Activated T-cell treated with anti-CD3 and anti-CD28 coated beads for 1 hour (primary cell): ENCODE measurements at places on chromosomes 12 and 14.

GRCh38 chr14:54086767-54087166 lies 130.1 kb upstream of the BMP4 start:
- DNase-seq = no peak

DNA sequence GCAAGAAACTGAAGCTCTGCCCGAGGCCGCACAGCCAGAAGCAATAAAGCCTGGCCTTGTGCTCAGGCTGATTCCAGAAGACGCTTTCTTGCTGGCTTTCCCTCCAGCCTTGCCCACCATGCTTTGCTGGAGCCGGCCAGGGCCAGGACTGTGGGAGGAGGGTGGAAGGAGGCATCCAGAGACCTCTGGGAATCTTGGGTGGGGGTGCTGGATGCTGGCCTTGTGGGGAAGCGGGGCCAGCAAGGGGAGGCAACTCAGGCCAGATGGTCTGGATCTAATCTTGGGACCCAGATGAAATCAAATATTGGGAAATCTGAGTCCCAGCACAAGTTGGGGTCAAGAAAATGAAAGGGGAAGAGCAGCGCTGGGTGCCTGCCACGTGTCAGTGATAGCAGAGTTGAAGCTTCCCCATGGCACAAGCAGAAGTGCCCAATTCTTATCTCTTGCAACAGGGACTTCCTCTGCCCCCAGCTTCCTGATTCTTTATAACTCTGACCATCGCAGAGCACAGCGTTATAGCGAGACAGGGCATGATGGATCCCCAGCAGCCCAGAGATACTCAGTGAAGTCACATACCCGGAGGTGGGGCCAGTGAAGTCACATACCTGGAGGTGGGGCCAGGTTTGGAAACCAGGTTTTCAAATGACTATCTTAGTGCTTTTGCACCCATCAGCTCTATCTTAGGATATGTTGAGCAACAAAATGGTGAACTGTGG lies 6.4 kb upstream of the RABGGTA start:
- DNase-seq = no peak

DNA sequence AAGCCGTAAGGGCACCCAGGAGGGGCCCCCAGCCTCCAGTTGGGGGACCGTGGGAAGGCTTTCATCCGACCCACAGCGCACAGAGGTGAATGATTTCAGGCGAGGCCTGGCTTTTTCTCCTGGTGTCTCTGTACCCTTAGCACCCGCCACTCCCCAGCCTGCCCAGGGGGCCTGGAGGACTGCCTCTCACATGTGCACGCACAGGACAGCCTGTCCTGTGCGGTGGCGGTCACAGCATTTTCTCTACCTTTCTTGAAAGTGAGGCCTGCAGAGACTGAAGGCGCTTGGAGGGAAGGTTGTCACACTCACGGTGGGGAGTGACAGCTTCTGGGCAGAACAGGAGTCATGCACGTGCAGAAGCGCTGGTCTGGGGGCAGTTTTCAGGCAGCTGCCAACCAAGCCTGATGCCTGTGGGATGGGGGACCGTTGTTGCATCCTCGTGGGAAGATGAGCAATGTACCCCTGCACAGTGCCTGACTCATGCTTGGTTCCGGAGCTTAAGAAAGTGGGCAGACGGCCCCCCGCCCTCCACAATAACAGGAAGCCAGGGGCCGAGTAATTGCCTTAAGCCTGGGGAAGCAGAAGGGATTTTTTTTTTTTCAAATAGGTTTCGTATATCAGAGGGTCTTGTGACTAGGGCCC lies 148.1 kb downstream of the TSPAN9 start:
- DNase-seq = no peak

DNA sequence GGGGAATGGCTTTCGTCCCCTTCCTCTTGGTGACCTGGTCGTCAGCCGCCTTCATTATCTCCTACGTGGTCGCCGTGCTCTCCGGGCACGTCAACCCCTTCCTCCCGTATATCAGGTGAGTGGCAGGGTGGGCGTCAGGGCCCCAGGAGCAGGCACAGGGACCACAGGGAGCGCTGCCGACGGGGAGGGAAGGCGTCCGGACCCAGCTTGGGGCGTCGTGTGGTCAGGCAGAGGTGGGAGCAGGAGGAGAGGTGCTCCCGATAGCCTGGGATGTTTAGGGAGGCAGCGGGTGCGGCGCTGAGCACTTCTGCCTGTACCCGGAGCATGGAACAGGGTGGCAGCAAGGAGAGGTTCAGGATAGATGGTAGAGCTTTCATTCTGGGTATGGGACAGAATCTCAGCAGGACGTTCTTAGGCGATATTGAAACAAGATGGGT lies 444 bp downstream of the DRAM1 start:
- DNase-seq = peak; percentile 1

DNA sequence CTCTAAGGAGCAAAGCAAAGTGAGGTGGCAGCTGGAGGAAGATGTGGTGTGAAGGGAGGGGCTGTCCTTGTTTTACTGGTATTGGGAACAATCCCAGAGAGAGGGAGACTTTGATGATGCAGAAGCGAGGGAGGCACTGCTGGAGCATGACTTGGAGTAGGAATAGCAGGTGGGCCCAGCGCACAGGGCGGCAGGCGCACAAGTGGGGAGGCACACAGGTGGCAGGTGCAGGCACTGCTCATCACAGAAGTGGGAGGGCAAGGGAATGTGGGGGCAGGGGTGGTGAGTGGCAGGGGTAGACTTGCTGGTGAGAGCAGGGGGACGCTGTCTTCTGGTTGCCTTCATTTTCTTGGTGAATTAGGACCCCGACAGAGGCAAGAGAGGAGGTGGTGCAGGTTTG lies 11.5 kb upstream of the IFI27 start:
- DNase-seq = no peak
